ENCODE measurements at places on chromosomes 2 and 18.

DNA sequence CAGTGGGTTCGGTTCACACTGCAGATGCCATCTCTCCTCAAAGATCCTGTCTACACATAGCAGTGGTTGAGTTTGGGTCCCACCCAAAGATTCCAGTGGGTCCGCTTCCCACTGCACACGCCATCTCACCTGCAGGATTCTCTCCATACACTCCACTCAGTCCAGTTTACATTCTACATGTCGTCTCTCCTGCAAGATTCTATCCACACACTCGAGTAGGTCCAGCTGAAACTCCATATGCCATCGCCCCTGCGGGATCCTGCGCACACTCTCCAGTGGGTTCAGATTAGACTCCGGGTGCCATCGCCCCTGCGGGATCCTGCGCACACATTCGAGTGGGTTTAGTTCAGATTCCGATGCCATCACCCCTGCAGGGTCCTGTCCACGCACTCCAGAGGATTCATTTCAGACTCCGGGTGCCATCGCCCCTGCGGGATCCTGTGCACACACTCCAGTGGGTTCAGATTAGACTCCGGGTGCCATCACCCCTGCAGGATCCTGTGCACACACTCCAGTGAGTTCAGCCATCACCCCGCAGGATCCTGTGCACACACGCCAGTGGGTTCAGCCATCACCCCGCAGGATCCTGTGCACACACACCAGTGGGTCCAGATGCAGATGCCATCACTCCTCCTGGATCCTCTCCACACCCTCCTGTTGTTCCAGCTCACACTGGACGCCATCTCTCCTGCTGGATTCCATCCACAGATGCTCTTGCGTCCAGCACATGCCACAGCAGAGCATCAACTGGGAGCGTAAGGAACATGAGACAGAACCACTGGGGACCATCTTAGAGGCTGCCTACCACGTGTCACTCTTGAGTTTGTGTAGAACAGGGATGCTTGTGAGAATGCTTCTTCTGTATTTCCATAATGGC lies 3.0 kb upstream of the PXDN start:
- DNase-seq, result no peak

DNA sequence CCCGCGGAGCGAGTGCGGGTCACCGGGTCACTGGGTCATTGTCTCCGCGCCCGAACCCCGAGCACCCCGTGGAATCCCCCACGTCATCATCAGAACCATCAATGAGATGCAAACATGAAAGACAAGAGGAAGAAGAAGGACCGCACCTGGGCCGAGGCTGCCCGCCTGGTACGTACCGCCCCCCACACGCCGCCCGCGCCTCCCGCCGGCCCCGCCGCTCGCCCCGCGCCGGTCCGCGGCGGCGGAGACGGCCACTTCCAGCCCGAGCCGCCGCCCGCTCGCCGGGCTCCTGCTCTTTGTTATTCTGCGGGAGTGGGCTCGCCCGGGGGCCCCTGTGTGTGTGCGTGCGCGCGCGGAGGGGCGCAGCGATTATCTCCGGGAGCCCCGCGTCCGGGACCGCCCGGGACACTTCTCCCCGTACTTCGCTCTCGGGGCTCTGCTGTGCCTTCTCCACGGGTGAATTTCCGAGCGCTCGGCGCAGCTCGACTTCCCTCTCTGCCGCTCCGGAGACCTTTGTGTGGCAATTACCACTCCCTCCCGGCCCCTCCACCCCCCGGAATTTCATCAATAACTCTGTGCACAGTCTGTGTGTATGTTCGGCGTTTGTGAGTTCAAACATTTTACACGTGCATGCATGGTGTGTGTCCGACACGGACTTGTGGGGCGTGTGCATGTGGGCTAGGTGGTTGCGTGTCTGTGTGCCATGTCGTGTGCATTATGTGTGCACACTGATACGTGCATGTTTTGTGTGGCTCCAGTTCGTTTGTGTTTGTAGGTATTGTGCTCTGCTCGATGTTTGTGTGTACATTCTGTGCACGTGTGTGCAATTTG lies 714 bp downstream of the ASXL3 start:
- peak; percentile 2 for DNase-seq

GRCh38 chr2:111169924-111170323 lies 49.2 kb downstream of the BCL2L11 start:
- no peak for DNase-seq

GRCh38 chr18:75068682-75069435 lies 140.1 kb downstream of the PTGR3 start:
- DNase-seq, result no peak

- no peak for DNase-seq
Measured at GRCh38 chr2:183215917-183216316, 91.7 kb downstream of the NUP35 start.

DNA sequence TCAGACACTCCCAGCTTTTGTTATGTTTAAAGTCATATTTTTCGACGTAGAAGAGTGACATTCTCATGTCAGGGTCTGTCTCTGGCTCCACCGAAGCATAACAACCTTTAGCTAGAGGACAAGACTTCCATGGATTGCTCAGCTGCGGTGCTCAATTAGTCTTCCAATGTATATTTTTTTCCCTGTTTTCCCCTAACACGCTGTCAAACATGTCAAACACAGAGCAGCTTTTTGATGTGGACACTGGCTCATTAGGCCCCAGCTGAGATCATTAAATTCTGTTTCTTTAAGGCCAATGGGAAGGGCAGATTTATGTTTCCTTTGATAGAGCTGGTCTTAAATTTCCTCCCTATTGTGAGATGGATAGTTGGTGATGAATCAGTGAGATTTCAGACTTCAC lies 525.4 kb downstream of the PIK3C3 start:
- DNase-seq, result no peak

GRCh38 chr2:96872591-96873349 lies 2.9 kb upstream of the SEMA4C start:
- no peak for DNase-seq

- DNase-seq, result no peak
Measured at GRCh38 chr2:206428783-206429182, 14.5 kb upstream of the ADAM23 start.

DNA sequence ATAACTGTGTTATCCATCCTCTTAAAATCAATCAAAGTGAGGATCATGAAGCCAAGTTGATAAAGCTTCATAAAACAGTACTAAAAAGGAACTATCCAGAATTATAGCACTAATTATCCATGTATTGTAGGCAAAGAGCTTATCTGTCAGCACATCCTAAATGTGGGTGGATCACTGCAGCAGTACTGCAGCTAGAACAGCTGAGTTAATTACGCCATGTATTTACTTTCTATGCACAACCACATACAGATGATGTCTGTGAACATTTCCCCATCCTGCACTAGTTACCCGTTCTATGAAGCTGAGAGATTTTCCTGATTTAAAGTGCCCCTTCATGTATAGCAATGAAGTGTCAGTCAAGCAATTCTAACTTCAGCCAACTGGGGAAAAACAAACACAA lies 96.6 kb downstream of the RAPH1 start:
- DNase-seq, result no peak

DNA sequence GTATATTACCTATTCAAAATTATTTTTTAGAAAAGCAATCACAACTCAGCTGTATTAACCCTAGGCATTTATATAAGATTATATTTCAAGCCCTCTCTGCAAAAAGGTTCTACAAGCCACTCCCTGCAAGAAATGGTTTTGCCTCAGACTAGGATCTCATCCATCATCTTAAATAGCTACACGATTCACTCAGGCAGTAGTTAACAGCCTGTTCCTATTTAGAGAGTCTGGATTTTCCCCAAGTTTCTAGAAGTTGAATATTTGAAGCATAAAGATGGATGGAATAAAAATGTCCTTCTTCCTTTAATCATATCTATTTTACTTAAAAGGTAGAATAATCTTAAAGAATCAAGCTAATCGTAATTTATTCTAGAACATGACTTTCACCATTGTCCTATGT lies 167.1 kb upstream of the STK17B start:
- no peak for DNase-seq

DNA sequence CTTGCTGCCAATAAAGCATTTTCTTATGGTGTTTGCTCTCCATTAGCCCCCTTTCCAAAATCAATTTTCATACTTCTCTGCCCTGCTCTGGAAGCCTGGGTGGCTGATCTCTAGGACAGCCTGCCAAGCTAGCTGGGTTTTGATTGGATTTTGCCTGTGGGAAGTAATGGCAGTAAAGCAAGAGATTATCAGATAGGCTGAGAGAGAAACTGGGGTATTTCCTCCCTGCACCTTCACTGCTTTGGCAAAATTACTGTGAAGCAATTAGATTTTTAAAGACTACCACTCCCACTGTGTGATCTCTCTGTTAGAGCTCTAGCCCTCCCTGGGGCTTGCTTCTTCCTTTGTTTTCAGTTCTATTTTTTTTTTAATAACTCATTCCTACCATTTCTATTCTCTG lies 223.8 kb downstream of the DLGAP1 start:
- no peak for DNase-seq

GRCh38 chr2:233245406-233245805 lies 6.1 kb upstream of the ATG16L1 start:
- DNase-seq, result no peak

DNA sequence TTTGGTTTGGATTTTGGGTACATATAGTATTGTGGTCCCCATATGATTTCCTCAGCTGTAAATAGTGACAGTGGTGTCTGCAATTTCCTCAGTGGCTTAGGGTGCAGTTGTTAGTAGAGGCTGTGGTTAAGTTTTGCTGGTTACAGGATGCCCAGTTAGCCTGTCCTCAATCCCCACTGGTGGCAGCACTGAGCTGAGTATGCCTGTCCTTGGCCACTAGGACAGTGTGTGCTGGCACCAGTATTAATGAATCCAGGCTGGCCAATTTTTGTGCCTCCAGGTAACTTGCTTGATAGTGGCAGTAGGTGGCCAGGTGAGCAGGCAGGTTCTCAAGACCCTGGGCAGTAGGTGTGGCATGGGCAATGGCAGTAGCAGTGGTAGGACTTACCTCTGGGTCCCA lies 973.1 kb downstream of the TMEM182 start:
- no peak for DNase-seq

GRCh38 chr2:160913323-160913722 lies 246.9 kb upstream of the TANK start:
- DNase-seq, result no peak

GRCh38 chr2:1830936-1831619 lies 86.8 kb upstream of the PXDN start:
- peak; percentile 41 for DNase-seq

DNA sequence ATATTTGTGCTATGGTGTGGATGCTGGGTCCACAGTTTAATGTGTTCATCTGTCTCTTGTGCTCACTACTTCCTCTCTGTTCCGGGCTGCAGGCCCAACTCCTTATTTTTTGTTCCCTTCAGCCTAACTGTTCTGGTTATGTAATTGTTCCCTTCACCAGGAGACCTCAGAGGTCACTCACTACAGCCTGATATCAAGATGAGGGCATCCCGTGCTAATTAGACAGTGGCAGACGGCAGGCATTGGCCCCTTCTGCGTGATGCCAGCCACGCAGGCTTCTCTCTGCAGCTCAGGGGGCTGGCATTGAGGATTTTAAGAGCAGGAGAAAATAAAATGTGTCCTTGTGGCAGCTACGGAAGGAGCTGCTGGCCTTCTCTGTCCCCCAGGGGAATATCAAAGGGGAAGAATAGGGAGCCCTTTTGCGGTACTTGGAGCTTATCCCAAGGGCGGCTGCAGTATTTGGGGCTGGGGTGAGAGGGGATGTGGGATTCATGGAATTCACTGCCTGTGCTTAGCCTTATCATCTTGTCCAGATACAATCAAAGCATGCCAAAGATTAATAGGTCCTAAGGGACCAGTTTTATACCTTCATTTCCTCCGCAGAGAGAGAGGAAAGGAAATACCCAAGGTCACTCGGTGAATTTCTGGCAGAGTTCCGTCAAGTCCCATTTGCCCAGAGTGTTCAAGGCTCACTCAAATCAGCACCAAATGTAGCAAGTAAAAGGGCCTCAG lies 53.3 kb upstream of the TRIB2 start:
- no peak for DNase-seq

- DNase-seq, result no peak
Measured at GRCh38 chr18:72013427-72013850, 530.7 kb downstream of the CBLN2 start.

DNA sequence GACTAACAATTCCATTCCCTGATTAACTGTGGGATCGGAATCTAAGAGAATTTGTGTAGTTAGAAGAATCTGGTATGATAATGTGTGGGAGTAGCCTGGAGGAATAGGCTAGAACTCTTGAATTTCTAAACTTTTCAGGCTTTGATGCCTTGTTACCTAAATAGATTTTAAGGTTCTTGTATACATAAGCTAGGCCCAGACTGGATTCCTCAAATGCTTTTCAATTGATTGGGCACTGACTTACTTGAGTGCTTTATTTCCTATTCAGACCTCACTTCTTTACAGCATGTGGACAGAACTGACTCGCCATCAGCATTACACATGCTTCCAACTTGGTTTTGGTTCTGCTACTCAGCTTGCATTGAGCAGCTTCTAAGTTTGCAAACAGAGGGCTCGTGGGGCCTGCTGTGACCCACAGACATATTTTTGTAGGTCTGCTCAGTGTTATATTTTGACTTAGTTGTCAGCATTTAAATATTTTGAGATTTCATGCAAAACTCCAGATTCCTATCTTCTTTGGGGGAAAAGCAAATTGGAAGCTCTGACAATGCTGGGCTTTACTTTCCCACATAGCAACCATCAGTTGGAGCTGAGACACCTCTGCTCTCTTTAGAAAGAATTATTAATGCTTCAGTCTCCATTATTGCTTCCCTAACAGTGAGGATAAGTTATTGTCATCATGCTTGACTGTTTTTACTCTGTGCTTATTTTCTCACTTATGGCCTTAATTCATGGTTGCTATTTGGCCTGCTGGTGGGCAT lies 5.7 kb downstream of the PARD3B start:
- DNase-seq, result peak; percentile 64

GRCh38 chr2:44926957-44927356 lies 14.5 kb upstream of the SIX3 start:
- DNase-seq, result no peak

GRCh38 chr2:151287513-151288250 lies 1.8 kb downstream of the NMI start:
- DNase-seq, result no peak

DNA sequence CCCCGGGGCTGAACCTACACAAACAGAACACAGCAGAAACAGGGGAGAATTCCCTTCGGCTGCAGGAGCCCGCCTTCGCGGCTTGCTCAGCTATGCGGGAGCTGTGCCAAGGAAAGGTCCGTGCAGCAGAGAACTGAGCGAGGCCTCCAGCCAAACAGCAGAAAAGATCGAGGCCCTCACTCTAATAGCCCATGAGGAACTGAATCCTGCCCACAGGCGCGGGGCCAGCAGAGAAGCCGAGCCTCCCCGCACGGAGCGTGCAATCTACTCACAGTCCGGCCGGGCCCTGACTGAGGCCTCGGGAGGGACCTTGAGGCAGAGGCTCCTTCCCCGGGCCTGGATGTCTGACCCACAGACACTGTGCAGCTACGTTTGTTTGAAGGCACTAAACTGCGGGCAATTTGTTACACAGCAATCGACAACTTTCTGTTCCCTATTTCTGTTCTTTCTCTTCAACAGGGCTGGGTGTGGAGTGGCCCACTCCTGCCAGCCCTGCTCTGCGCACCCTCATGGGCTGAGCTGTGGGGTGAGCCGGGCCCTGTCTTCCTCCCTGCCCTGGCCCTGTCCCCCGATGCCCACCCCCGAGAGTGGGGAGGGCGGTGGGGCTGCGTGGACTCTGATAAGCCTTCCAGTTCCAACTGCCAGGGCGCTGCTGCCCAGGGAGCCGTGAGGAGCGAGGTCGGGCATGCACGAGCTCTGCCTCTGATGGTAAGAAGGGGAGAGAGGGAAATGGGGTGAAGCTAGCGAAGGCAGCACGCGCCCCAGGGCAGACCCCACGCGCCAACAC lies 13.7 kb downstream of the HES6 start:
- DNase-seq, result no peak

GRCh38 chr2:205293559-205293958 lies 388.7 kb upstream of the NRP2 start:
- DNase-seq, result no peak
